Esophagus squamous epithelium (tissue), 5 donors: ENCODE measurements at places on chromosomes 1 and 21. TPM values are rescaled to one million over a fixed set of nuclear protein-coding genes. Genes with fewer than 3 reads are reported as not detected.

MTX1 gene
- 43.0 TPM for total RNA-seq

- H3K27ac ChIP-seq: no peak overlapping the region
- no peaks in the 10 kb centered on the region for H3K36me3 ChIP-seq
- H3K27me3 ChIP-seq: no peaks in the 10 kb centered on the region
- H3K4me1 ChIP-seq: no peaks in the 10 kb centered on the region
- no peak overlapping the region for H3K4me3 ChIP-seq
- DNase-seq: no peak
These were observed 29.3 kb downstream of the PIK3CD start for GRCh38 chr1:9680828-9681227.

CCDC24 gene
- 7.3 TPM for total RNA-seq

DNA sequence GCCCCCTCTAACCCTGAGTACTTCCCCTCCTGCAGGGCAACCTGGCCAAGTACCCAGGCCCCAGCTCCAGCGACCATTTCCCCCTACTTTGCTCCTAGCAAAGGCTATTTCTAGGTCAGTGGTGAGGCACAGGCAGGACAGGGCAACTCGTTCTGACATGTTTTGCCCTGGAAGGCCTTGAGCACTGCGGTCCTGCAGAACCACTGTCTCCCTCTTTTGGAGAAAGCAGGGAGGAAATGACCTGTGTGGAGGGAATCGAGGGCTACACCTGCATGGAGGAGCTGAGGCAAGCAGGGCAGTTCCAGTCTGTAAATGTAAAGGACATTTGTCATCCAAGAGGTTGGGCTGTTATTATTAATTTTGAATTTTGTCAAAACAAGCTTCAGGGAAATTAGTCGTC lies 99.1 kb downstream of the PPIAL4G start:
- H3K4me3 ChIP-seq: no peak overlapping the region
- H3K4me1 ChIP-seq: peaks cover 7% of the 10 kb centered on the region
- no peaks in the 10 kb centered on the region for H3K36me3 ChIP-seq
- H3K27ac ChIP-seq: no peak overlapping the region
- no peak for DNase-seq

C1orf94 gene
- not detected for total RNA-seq

DNA sequence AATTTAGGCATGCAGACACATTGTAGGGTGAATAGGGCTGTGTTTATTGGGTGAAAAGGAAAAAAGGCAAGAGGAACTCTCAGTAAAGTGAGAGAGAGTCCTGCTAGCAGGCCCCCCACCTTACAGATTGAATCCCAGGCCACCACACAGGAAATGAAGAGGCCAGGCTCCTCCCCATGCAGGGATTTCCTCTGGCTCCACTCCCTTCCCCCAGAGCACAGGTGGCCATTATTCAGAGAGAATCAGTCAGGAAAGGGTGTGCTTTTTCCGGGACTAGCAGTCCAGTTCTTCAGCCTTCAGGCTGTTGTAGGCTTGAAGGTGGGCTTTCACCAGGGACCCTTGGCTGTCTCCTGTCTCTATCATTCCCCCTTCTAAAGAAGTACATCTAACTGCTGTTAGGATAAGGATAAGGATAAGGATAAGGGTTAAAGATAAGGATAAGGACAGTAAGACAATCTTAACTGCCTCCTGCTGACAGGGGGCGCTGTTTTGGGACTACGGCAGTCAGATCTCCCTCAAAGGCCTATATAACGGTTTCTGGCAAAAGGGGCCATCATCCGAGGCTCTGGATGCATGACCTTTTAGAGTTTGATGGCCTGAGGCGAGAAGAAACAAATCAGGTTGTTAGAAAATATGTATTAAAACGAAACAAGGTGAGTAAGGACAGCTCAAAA lies 26.3 kb downstream of the ZNF648 start:
- no peaks in the 10 kb centered on the region for H3K36me3 ChIP-seq
- H3K27ac ChIP-seq: no peak overlapping the region
- DNase-seq: no peak
- H3K4me3 ChIP-seq: no peak overlapping the region
- H3K27me3 ChIP-seq: no peaks in the 10 kb centered on the region
- peaks cover 4% of the 10 kb centered on the region for H3K4me1 ChIP-seq

OTUD7B gene
- total RNA-seq: 12.6 TPM

DNA sequence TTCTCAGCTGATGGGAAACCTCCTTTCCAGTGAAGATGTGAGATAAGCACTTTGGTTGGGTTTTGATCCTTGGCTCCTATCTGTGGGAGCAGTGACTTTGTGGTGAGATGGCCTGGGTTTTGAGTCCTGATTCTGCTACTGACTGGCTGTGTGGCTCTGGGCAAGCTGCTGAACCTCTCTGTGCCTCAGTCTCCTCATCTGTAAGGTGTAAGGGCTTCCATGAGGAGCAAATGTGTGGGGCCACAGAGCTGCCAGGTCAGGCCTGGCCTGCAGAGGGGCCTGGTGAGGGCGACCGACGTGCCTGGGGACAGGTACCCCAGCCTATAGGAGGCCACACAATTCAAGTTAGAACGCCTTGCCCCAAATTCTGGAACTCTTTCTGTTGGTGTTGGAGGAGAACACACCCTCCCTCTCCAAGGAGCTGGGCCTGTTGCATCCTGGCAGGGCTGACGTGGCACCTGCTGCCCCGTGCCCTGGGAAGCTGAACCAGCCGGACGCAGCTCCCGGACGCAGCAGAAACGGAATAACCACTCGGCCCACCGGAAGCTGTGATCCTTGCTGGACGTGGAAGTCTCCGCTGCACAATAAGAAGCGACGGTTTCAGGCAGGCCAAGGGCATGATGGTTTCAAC lies 62.7 kb downstream of the AGPAT3 start:
- no peak overlapping the region for H3K4me3 ChIP-seq
- peaks cover 42% of the 10 kb centered on the region for H3K4me1 ChIP-seq
- H3K27ac ChIP-seq: peak overlapping the region; percentile 70
